NCI-H2029 treated with DMSO at 0.1 percent for 48 hours (cell line): ENCODE measurements at places on chromosomes 16 and 17.

GRCh38 chr17:45768000-45768399 lies 16.1 kb upstream of the CRHR1 start:
- DNase-seq, result no peak

- no peak for DNase-seq
These were observed at the start of gene ADAP2 for GRCh38 chr17:30921544-30922196. TSS of gene ADAP2 (plus strand) at chr17:30921945. CDS start at chr17:30922015, 70 bp downstream.

- DNase-seq, result no peak
These were observed 206.8 kb upstream of the SDK2 start for GRCh38 chr17:73851091-73851490.

- DNase-seq, result no peak
These were observed 11.4 kb downstream of the DYNC1LI2 start for GRCh38 chr16:66740010-66740409.

DNA sequence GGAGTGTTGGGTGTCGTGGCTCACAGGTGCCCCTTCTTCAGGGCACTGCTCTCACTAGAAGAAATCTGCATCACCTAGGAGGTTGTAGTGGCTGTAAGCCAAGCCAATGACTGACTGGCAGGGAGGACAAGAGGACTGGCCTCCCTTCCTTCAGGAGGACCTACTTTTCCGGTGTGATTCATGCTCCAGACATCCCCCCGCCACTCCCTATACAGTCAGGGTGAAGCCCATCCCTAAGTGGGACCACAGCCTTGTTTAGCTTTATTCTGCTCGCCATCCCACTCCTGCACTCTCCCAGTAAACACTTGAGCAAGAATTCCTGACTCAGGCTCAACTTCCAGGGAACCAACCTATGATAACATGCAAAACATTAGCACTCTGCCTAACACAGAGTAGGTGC lies 67.0 kb downstream of the PLCG2 start:
- no peak for DNase-seq

DNA sequence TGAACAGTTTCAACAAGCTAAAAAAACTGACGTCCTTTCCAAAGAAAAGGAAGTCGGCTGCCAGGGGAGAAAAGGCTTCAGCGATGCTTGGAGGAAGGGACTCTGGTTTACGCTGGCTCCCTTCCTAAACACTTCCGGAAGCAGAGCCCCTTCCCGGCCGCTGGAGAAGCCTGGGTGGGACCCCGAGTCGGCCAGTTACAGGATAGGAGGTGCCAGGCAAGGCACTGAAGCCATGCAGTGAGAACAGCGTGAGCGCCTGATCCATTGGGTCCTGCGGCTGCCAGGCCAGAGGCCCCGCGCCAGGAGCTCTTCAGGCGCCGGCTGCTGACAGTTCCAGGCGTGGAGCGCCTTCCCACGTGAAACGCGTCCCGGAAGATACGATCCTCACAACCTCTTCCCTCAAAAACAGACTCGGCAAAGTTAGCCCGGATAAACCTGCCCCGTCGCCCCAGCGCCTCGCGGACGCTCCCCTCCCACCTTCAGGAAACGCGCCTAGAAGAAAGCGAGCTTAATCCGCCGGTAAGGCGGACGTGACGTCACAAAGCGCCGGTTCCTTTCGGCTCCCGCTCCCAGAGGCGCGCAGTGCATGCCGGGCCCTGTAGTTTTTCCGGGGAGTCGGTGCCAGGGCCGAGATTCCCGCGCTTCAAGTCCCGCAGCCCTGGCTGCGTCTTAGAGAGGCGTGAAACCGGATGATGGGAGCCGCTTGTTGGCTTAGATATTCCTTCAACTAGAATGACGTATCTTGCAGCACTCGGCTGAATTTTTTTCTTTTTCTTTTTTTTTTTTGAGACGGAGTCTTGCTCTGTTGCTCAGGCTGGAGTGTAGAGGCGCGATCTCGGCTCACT lies at the start of gene ADAT1:
ADAT1 (minus strand) TSS at position 521 of the 845 bp plus-strand sequence. CDS start 2,482 bp downstream, outside the sequence.
- DNase-seq, result peak; percentile 67

DNA sequence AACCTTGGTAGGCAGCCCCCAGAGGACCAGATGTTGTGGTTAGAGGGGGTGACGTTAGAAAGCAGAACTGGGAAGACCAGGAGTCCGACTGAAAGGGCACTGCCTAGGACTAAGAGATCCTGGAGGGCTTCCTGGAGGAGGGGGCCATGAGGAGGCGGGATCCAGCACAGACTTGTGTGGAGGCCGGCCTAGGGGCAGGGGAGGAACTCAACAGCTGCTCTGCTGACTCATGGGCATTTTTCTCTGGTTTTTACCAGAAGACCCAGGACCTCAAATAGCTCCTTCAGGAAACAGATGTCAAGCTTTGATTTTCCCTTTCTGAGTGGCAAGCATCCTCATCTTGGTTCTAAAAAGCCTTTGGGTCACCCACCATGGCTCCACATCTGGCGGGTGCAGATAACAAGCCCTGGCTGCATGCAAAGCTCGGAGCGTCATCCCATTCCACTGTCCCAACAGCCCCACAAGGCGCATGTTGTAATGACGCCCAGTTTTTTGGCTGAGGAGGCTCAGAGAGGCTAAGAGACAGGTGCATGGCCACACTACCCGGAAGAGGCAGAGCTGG lies 29.0 kb downstream of the IL21R start:
- no peak for DNase-seq
